Endothelial cell (in vitro differentiated cells): ENCODE measurements at places on chromosomes 7 and 10.

- no peak for DNase-seq
These were observed 4.0 kb upstream of the PKD1L1 start for GRCh38 chr7:47952224-47952623.

GRCh38 chr7:4745971-4746919, 29.2 kb upstream of the AP5Z1 start:
- DNase-seq = no peak

DNA sequence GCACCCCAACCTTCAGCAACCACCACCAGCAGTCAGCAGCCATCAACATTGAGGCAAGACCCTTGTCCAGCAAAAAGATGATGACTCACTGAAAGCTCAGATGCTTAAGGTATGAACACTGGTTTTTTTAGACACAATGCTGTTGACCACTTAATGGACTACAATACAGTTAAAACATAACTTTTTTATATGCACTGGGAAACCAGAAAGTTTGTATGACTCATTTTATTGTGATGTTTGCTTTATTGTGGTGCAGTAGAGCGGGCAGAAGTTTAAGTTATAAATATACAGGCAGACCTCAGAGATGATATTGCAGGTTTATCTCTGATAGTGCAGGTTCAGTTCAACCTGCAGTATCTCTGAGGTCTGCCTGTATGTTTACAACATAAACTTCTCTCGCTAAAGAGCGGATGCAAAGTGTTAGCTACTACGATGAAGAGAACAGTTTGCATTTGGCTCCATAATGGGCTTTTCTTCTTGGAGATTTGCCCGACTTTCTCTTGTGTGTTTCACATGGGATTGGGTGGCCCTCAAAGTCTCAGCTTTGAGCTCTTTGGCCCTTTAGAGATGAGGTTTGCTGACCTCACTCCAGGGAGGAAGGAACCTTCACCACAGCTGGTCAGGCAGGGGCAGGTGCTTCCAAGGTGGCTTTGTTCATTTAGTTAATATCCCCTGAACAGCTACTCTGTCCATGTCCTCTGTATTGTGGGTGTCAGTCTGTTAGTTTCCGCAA, 84.4 kb upstream of the SHH start:
- no peak for DNase-seq

GRCh38 chr7:1229202-1229947, 3.3 kb upstream of the UNCX start:
- DNase-seq = no peak

GRCh38 chr10:66307826-66308225, 618.0 kb upstream of the LRRTM3 start:
- DNase-seq = no peak

DNA sequence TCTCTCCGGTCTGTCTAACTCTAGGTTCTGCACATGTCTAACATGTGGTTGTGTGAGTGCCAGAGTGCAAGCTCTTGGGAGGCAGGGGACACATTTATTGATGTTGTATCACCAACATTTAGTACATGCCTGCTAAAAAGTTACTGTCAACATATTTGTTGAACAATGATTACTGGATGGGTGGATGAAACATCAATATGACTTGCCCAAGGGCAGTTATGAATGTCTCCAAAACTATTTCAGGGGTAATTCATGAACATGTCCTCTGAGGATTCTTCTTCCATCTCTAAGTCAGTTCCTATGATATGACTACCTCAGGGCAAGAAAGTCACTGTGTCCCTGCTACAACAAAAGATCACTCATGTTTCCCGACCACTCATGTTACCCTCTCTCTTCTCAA, 91.3 kb upstream of the STEAP1B start:
- DNase-seq = no peak

GRCh38 chr10:6430423-6430980, 149.6 kb downstream of the PRKCQ start:
- no peak for DNase-seq

GRCh38 chr10:60479305-60480020, 89.8 kb upstream of the ANK3 start:
- DNase-seq = no peak

DNA sequence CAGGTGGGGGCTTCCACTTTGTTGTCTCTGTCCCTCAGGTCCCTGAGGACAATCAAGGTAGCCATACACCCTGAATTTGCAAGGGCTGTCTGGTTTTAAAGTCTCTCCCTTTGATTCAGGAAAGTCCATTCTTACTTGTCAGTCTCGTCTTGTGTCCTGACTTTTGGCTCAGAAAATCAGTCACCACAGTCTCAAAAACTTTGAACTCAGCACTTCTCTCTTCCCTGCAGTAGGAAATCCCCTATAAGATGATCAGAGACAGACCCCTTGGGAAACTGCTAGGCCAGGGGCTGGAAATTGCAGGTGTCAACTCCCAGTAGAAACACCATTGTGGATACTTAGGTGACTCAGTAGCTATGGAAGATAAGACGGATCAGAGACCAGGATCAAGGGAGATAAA, 73.1 kb downstream of the CDC123 start:
- no peak for DNase-seq

DNA sequence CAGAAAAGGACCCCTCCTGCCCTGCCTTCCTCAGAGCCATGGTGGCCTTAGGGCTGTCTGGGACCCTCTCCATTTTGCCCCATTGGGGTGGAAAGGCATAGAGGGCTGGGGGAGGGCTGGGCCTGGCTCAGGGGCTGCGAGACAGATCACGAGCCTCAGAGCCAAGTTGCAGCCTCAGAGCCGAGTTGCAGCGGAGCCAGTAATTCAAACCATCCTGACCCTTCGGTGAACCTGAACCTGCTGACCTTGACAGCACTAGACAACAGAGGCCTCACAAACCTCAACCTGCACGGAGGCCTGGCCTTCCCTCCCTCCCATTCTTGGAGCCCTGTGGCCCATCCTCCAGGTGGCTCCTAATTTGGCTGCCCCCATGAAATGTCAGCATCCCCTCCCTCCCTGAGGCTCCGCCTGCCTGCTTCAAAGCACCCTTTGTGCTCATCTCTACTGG, 45.4 kb downstream of the PAX2 start:
- no peak for DNase-seq

GRCh38 chr7:158953912-158954311, 97.6 kb downstream of the DYNC2I1 start:
- DNase-seq = no peak

DNA sequence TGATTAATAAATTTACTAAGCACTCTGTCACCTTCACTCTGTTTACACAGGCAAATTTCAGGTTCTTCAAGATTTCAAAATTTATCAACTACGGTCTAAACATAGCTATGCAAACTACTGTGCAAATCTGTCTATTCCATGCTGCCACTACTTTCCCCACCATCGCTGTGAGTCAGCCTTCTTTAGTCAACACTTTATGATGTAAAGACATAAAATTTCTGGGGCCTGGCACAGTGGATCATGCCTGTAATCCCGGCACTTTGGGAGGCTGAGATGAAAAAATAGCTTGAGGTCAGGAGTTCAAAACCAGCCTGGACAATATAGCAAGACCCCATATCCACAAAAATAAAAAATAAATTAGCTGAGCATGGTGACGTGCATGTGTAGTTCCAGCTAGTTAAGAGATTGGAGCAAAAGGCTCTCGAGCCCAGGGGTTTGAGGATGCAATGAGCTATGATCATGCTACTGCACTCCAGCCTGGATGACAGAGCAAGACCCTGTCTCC, 42.6 kb downstream of the CNOT4 start:
- no peak for DNase-seq

GRCh38 chr7:154242709-154243108, 190.5 kb downstream of the DPP6 start:
- no peak for DNase-seq

- DNase-seq = no peak
These were observed 66.1 kb downstream of the ZMYND11 start for GRCh38 chr10:201328-201771.

- peak; percentile 71 for DNase-seq
These were observed 30.2 kb upstream of the ABI1 start for GRCh38 chr10:26890956-26891355.

GRCh38 chr10:108735380-108735779, 1187.9 kb downstream of the XPNPEP1 start:
- no peak for DNase-seq

DNA sequence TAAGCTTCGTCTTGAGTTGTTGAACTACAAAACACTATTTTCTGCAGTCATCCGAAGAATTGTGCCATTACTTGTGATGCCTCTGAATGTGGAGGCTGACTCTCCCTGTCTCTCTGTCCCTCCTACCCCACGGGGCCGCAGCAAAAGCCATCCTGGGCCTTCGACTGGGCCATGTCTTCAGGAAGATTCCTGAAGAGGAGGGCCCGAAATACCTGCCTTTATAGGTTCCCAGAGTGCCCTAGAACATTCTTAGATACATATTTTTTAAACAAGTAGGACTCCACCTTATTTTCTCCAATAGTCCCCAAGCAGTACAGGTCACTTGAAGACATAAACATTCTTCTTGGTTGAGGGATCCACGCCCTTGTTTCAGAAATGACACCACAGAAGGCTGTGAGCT, 8.1 kb downstream of the IGFBP3 start:
- DNase-seq = no peak

DNA sequence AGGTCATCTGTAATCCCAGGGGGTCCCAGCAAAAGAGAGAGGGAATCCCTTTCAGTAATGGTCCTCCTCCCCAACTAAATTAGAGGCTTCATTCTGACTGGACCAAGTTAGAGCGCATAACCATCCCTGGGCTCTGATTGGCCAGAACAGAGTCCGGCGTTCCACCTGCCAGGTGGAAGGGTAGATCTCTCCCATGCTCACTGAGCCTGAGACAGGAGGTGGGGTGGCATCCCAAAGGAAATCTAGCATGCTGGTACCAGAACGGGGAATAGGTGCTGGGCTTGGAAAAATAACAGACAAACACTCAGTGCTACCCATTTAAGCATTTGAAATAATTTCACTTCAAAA, 21.0 kb upstream of the TSPAN33 start:
- DNase-seq = no peak

DNA sequence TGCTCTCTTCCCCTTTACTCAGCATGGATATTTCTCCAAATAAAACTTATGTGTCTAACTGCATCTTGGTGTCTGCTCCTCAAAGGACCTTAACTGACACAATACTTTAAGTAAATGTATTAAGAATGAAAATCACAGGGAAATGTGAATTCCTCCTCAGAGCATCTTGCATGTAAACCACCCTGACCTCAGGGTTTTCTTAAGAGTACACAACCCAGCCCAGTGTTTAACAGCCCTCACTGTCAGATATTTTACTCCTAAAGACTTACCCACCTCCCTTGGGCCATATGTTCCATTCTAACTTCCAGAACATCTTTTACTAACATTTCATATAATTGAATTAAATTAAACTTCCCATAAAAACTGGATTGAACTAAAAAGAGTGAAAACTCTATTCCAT, 315.3 kb downstream of the HPSE2 start:
- DNase-seq = no peak

DNA sequence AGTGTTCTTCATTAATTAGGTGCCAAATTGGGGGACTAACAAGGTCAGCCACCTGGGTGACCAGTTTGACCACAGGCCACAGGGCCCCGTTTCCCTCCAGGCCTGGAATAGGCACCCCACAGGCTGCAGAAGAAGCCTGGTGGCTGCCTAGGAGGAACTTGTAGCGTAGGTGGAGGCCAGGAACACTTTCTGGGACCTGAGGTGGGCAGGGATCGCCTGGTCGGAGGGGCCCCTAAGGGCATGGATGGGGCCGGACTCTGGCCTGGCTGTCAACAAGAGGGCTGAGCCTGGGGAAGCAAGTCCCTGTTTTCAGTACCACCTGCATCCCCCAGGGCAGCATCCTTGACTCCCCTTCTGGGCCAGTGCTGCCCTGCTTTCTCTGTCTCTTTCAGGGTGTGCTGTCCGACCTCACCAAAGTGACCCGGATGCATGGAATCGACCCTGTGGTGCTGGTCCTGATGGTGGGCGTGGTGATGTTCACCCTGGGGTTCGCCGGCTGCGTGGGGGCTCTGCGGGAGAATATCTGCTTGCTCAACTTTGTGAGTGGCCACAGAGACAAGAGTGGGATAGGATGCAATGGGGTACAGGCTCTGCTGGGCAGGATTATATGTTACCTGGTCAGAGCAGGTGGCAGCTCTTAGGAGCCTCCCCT, 30.7 kb upstream of the SH2D4B start:
- DNase-seq = no peak

DNA sequence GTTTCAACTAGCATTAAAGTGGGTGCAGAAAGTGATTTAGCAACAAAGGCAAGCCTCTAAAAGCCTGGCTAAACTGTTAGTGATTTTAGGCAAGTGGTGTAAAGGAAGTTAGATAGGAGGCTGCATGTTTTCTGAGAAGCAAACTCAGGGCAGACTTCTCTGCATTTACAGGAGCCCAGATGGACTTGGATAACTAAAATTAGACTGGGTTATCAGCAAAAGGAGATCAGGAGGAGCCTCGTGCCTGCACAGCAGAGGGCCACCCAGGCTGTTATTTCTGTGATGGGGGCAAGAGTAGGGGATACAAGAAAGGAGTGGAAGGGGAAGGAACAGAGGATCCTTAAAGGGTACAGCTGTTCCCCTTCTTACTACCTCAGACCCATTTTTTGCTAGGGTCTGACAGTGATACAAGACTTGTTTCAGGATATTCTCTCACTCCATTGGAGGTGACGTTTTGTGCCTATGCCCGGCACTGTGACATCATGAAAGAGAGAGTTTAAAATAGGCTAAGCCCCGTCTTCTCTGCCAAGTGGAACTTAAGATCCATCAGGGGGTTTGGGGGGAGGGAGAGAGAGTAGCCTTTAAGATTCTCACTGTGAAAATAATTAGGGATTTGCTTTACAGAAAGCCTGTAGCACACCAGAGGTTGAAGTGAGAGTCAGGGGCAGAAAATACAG, 49.6 kb upstream of the PDCD4 start:
- no peak for DNase-seq

- no peak for DNase-seq
These were observed 64.4 kb downstream of the HBP1 start for GRCh38 chr7:107233174-107233573.

DNA sequence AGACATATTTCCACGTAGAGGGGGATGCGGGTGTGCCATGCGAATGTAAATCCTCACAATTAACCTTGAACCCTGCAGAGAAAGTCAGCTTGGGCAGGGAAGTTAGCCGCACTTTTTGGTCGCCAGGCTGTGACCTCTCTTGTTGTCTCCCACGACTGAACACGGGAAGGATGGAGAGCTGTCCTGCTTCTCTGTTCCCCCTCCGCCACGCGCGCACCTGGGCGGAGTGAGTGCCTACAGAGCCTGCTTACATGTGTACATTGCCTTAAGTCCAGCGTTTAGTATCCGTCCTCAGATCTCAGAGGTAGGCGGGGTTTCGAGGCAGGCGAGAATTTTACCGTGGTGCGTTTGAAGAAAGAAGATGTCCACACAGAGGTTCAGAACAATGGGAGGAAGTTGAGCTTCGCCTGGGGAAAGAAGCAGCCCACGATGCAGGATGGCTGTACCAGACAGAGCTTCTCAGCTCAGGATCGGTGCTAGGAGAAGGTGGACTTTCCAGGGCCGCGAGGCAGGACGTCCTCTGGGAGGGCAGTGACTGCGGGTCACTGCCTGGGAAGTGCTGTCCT, 482 bp upstream of the ERCC6 start:
- DNase-seq = peak; percentile 58

DNA sequence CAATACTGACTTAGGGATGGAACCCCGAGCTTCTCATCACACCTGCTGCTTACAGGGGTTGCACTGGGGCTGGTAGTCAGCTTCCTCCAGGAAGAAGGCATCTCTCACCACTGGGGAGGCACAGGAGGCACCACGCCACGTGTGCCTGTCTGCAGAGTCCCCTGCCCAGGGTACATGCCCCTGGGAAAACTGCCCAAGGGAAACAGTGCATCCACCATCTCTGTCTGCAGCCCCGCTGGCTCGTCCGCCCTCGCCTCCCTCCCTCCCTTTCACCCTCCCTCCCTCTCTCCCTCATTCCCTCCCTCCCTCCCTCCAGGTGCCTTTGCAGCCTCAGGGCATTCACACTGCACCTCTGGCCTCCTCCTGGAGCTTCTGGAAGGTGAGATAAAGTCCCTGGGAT, 101.1 kb downstream of the PTPRE start:
- DNase-seq = no peak
